Hair follicular keratinocyte (primary cell): ENCODE measurements at places on chromosomes 16 and 17. TPM values are rescaled to one million over a fixed set of nuclear protein-coding genes. Genes with fewer than 3 reads are reported as not detected.

Gene TP53TG3B
- total RNA-seq, result not detected in 2 replicates

Gene SLC12A3
- 0.08 TPM in 1 of 2 replicates, not detected in the other for total RNA-seq

Gene RSKR
- 0.38 and 3.0 TPM in 2 replicates for total RNA-seq

Gene FOXF1
- total RNA-seq, result not detected in 2 replicates

Gene AP1G1
- 38.4 and 40.5 TPM in 2 replicates for total RNA-seq

Gene ST6GALNAC2
- 62.4 and 139 TPM in 2 replicates for total RNA-seq
